ENCODE measurements at places on chromosomes 4 and X.

DNA sequence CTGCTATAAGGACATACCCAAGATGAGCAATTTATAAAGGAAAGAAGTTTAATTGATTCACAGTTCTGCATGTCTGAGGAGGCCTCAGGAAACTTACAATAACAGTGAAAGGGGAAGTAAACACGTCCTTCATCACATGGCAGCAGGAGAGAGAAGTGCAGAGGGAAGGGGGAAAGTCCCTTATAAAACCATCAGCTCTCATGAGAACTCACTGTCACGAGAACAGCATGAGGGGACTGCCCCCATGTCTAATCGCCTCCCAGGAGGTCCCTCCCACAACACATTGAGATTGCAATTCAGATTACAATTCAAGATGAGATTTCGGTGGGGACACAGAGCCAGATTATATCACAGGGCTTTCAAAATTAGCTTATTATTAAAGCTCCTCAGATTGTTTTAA lies 209.5 kb upstream of the PPP3CA start:
- DNase-seq: no peak

- no peak for DNase-seq
Observed at GRCh38 chrX:120781403-120781802, 94.3 kb downstream of the CT47B1 start.

- no peak for DNase-seq
Observed at GRCh38 chrX:83984961-83985360, 124.0 kb downstream of the CYLC1 start.

DNA sequence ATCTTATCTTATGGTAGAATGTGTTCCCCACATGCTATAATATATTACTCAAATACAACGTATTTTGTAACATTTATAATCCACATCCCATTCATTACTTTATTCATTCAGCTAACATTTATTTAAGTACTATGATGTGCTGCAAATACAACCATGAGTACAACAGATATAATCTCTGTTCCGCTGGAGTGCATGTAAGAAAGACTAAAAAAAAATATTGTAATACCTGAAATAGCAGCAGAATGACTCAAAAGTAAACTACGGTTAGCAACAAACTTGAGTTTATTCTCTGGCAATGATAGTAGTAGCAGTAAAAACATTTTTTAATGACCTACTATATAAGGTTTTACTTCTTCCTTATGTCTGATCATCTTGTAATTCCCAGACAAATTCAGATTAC lies 1776.3 kb downstream of the STIM2 start:
- DNase-seq: no peak

GRCh38 chr4:152255437-152255836 lies 280.5 kb downstream of the FBXW7 start:
- no peak for DNase-seq

DNA sequence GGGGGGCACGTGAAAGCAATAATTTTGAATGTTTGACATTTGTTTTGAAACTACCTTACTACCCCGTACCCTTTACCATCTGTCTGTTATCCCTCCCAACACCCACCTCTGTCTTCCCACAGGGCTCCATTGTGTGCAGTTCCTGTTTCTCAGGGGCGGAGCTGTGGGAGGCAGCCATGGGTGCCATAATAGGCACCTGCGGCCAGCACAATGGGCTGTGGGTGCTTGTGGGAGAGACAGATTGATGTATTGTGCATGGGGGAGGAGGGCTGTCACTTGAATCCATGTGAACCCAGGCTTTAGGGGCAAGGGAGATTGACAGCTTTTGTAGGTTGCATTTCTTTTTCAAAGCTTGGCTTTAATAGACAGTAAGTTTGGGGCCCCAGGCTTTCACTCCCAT lies 122.6 kb upstream of the CXorf66 start:
- DNase-seq: no peak

GRCh38 chr4:141580523-141580922 lies 55.9 kb upstream of the IL15 start:
- no peak for DNase-seq

- no peak for DNase-seq
Observed at GRCh38 chr4:25972984-25973745, 59.1 kb downstream of the SMIM20 start.

DNA sequence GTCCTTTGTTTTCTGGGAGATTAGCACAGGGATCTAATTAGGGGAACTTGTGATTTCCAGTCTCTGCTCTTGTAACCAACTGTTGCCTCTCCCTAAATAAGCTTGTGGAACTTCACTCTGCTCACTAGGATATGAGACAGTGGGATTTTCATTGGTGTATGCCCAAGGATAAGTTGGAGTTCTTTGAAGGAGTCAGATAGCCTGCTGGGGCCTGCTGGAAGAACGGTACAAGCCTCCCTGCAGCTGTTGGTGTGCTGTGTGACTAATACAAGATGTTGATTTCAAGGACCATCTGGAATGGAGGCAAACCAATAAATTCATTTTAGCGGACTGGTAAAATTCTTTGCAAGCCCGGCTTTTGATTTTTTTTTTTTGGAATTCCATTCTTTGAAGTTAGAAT lies 167.0 kb downstream of the AASDH start:
- DNase-seq: no peak

- DNase-seq: no peak
Observed at GRCh38 chr4:104866809-104867208, 279.9 kb upstream of the TET2 start.

DNA sequence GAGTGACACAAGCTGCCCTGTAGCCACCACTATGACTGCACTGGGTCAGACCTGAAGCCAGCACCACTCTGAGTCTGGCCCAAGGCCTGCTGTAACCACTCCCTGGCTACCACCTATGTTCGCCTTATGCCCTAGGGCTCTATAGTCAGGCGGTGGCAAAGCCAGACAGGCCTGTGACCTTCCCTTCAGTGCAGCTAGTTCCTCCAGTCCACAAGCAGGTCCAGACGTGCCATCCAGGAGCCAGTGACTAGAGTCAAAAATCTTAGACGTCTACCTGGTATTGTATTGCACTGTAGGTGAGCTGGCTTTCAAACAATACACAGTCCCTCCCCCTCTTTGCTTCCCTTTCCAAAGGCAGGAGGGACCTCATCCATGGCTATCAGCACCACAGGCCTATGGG lies 54.0 kb upstream of the RNF128 start:
- DNase-seq: no peak

DNA sequence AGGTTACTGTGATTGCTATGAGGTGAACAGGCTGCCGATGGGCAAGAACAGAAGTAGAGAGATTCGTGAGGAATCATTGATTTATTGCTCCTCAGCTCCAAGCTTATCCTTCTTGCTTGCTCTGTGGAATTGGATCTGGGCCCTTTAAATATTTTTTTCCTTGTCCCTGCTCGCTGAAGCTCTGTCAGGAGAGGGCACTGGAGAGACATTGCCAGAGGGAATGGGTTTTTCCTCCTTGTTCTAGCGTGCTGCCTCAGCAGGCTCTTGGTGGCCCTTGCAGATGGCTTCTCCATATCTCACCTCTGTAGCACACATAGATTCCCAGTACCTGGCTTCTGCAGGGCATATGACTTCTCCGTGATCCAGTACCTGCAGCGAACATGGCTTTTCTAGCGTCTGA lies 67.4 kb downstream of the CNGA2 start:
- no peak for DNase-seq

- no peak for DNase-seq
Observed at GRCh38 chr4:138890891-138891570, 124.5 kb upstream of the NOCT start.

GRCh38 chr4:94590493-94590892 lies 138.8 kb downstream of the PDLIM5 start:
- DNase-seq: no peak

DNA sequence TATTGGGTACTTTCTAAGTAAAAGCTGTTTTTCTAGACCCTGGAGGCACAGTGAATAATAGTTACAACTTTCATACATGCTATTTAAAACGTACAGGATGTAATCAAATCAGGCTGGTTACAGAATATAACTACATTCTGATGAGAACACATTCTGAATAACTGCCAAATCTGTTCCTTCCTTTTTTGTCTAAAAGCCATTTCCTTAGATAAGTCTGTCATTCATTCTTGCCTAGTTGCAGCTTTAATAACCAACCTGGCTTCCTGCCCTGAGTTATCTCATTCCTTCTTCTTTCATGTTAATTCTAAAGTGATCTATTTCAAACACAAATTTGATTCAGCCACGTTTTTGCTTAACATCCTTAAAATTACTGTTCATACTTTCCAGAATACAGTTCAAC lies 189.7 kb upstream of the ITM2A start:
- DNase-seq: no peak

- no peak for DNase-seq
Observed at GRCh38 chrX:131543774-131544173, at the start of gene OR13H1. Gene OR13H1 (plus strand): TSS chrX:131544074. CDS start chrX:131544074, 0 bp downstream.

Data from stimulated activated CD8-positive, alpha-beta memory T cell treated with anti-CD3 and anti-CD28 coated beads, Interleukin-4, amount 100 ng/mL, for 1 hour (primary cell).